Activated gamma-delta T cell treated with anti-CD3 and anti-CD28 coated beads, Interleukin-2, amount 50 U/mL, for 16 hours (primary cell): ENCODE measurements at places on chromosomes 3 and 15.

DNA sequence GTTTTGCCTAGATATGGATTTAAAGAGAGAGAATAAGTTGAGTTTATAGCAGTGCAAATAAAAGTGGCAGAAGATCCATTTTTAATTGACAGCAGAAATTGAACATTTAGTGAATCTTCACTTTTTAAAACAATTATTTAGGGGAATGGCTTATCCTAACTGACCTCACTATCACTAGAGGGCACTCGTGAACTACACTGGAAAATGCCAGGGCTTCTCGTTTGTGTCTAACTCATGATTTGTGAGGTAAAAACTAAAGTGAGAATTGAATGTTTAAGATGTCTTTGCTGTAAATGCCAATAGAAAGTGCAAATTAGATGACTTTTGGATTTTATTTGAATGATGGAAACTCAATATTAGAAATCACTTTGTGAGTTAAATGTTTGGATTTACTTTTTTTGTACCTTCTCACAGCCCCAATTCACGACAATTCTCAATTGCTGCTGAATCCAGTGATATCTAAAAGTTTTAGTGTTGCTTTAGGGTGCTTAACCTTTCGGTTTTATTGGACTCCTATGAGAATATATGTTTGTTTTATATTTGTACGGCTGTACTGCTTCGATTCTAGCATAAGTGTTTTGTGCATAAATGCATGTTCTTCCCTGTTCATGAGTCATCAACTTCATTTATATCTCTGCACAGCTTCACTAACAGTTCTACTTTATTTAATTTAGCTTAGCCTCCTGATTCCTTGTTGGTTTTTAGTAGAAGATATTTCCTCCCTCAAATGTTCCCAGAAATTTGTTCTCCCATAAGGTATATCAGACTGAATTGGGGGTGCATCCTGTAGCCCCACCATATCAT, 462.1 kb downstream of the MFSD1 start:
- DNase-seq = no peak

DNA sequence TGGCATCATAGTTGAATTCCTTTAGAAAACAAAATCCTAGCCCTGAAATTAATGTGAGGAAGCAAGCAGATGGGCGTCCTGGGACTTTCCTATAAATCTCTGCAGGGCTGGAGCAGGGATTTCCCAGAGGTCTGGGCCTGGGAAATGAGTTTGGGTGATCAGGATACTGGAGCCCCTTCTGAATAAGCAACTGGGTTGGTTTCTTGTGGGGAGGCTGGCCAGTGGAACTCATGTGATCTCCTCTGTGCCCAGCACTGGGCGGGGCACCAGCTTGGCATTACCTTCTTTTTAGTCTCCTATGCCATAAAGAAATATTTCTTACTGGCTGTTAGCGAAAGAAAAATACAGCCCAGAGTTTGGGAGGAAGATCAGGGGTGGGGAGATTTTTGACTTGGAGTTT, 1.7 kb downstream of the THSD4 start:
- no peak for DNase-seq

GRCh38 chr3:134904241-134904771, 109.2 kb downstream of the EPHB1 start:
- no peak for DNase-seq

GRCh38 chr15:69756440-69756839, 303.8 kb downstream of the RPLP1 start:
- no peak for DNase-seq

DNA sequence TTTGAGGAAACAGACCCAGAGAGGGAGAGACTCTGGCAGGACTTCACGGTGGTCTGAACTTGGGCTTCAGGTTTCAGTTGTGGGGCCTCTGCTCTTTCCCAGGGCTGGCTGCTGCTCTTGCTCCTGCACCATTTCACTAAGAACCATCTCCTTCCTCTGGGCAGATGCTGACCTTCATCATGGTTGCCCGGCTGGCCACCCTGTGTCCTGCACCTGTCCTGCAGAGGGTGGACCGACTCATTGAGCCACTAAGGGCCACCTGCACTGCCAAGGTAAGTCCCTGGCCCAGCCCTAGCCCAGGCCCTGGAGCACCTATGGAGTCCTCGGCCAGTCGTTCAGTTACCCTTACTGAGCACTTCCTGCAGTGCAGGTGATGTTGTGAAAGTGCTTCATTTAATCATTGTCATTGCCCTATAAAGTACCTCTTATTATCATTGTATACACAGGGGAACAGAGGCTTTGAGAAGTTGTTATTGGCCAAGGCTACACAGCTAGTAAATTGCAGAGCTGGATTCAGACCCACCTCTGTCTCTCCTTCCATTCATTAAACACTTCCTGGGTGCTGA, 10.0 kb downstream of the RPL32 start:
- no peak for DNase-seq

GRCh38 chr3:59316688-59317275, 267.0 kb upstream of the CFAP20DC start:
- no peak for DNase-seq

GRCh38 chr3:97956051-97956450, 16.2 kb downstream of the RIOX2 start:
- no peak for DNase-seq

DNA sequence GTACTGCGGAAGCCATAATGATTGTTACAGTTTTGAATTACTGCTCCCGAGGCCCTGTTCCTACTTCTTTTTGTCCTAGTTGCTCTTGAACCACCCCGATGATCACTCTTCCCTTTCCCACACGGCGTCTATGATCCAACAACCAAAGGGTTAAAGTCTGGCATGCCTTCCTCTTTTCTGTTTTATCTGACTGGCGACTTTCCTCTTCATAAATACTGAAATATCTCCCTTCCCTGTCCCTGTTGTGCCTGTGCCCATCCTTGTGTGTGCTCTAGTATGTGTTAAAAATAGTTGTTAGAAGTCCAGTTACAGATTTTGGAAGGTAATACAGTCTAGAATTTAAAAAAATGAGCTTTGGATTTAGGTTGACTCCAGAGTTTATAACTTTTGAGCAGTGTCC, 83.6 kb downstream of the AKAP13 start:
- no peak for DNase-seq

DNA sequence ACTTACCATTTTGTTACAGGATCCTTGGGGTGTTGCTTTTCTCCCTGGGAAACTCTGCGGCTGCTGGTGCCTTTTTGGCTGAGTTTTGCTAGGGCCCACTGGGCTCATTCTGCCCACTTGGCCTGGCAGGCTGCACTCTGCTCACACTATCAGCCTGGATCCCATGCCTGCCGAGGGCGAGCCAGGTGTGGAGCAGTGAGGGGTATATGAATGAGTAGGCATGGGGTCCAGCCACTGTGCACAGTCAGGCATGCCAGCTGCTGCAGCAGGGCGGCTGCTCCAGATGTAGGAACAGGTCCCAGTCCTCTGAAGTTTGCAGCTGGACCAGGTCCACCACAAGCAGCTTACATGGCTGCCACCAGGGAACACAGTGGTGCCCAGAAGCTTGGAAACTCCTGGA, 136.4 kb upstream of the CNTN3 start:
- no peak for DNase-seq

DNA sequence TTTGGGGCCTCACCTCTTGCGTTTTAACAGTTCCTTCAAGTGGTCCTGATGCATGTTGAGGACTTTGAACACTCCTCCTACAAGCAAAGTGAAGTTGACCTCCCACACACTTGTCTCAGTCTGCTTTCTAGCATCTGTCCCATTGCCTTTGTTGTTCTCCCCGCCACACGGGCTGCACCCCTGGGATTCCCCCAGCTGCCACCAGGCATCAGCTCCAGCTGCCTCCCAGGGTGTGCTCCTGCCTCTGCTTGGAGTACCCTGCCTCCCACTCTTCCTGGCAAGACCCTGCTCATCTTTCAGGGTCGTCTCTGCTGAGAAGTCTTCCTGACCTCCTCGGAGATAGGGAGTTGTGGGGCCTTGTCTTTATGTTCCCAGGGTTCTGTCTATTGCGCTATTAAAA, 52.2 kb downstream of the IGF1R start:
- DNase-seq = no peak

- peak; percentile 34 for DNase-seq
These were observed 75.4 kb upstream of the POMGNT2 start for GRCh38 chr3:43181202-43181821.

DNA sequence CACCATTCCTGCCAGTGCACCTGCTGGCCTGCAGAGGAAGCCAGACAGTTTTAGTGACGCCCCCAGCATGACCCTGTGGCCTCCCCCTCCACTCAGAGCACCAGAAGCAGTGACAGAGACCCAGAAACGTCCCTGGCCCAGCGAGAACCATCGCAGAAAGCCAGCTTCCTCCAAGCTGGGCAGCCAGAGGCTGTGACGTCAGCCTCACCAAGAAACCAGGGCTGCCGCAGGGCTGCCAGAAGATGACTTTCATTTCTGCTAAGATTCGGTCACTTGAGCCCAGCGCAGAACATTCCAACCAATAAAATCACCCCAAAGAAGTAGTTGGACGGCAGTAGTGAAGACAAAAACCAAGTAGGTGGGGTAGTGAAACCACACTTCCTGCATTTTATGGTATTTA, 29.6 kb upstream of the RPL32 start:
- DNase-seq = no peak
